D721Med (cell line): ENCODE measurements at places on chromosomes 7 and 10.

DNA sequence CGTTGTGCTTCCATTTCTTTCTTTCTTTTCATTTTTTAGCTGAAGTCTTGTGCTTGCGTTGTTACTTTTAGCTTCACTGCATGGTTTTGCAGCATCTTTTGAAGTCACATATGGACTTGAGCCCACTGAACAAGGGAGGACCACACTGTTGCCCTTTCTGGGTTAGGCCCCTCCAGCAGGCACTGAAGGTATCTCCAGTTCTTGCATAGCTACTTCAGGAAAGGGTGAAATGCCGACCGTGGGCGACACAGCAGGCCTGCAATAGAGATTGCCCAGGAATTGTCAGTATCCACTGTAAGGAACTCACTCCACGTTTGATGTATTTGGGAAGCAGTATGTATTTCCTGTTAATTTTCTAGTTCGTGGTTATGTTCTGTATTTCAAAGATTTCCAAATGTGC lies 85.1 kb downstream of the WDR37 start:
- DNase-seq = no peak

DNA sequence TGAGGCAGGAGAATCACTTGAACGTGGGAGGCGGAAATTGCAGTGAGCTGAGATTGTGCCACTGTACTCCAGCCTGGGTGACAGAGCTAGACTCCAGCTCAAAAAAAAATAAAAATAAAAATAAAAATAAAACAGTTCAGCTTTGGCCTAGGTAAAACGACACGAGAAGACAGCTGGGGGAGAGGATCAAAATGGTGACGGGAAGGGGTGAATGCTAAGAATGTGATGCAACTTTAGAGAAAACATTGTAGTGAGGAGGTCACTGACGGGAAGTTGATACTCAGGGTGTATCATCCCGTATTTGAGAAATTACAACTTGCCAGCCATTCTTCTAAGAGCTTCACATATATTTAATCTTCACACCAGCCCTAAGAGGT lies 1.1 kb downstream of the NDST2 start:
- no peak for DNase-seq

DNA sequence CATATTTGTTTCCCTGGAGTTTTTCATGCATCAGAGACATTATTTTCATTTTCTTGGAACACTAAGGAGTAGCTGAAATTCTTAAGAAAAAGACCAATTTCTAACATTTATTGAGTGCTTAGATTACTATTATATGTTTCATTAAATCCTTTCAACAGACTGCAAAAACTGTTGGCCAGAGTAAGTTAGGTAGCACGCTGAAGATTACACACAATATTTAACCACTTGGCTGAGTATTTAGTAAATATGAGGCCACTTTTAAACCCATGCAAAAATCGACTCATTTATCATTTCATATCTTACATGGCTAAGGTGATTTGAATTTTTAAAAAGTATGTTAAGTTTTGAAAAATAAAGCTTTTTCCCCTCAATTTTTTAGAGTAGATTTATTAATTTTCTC lies 358.8 kb downstream of the THSD7A start:
- DNase-seq = no peak

- DNase-seq = no peak
Measured at GRCh38 chr10:88889559-88890337, 9.7 kb downstream of the STAMBPL1 start.

GRCh38 chr10:128318913-128319312 lies 192.7 kb upstream of the MKI67 start:
- no peak for DNase-seq

GRCh38 chr7:131039355-131039762 lies 288.3 kb upstream of the MKLN1 start:
- no peak for DNase-seq

DNA sequence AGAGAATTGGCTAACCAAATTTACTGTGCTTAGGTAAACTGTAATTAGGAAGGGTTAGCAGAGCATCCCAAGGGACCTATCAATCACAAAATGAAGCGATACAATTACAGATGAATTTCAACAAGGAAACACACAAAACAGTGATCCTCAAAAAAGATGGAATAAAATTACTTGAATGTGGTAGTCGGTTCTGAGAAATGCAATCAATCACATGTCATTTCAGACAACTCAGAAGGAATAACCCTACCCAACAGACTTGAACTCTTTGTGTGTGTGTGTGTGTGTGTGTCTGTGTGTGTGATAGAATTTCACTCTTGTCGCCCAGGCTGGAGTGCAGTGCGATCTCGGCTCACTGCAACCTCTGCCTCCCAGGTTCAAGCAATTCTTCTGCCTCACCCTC lies 43.5 kb downstream of the ST8SIA6 start:
- no peak for DNase-seq

DNA sequence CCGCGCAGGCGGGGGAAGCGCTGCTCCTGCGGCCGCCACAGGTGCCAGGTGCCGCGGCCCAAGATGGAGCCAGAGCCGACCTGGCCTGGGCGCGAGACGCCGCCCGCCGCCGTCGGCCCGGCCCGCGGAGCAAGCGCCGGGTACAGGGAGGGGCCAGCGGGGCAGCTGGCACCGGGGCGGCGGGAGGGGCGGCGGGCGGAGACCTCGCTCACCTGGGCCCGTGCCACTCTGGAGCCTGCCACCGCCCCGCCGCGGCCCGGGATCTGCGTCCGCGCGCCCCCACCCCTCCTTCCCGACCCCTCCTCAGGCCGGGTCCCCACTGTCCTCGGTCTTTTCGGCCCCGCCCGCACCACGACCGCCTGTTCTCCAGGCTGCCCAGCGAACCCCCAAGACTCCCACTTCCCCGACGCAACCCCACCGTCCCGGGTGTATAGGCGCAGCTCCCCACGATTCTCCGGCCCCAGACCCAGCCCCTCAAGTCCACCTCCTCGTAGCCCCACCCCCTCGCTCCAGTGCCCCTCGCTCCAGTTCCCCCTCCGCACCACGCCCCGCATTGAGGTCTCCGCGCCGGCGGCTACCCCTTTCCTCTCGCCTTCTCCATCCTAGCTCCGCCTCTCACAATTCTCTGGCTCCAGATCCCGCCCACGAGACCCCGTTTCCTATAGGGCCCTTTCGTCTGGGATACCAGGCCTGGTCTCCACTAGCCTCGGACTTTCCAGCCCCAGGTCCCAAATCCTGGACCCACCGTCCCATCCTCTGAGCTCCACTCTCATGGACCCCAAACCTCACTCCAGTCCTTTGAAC lies at the start of gene GPRIN2:
Gene GPRIN2 (minus strand): TSS at position 144 of the 804 bp plus-strand sequence. CDS start 5,922 bp downstream, outside the sequence.
- DNase-seq = no peak

GRCh38 chr7:146670532-146670931 lies 553.9 kb downstream of the CNTNAP2 start:
- DNase-seq = no peak

DNA sequence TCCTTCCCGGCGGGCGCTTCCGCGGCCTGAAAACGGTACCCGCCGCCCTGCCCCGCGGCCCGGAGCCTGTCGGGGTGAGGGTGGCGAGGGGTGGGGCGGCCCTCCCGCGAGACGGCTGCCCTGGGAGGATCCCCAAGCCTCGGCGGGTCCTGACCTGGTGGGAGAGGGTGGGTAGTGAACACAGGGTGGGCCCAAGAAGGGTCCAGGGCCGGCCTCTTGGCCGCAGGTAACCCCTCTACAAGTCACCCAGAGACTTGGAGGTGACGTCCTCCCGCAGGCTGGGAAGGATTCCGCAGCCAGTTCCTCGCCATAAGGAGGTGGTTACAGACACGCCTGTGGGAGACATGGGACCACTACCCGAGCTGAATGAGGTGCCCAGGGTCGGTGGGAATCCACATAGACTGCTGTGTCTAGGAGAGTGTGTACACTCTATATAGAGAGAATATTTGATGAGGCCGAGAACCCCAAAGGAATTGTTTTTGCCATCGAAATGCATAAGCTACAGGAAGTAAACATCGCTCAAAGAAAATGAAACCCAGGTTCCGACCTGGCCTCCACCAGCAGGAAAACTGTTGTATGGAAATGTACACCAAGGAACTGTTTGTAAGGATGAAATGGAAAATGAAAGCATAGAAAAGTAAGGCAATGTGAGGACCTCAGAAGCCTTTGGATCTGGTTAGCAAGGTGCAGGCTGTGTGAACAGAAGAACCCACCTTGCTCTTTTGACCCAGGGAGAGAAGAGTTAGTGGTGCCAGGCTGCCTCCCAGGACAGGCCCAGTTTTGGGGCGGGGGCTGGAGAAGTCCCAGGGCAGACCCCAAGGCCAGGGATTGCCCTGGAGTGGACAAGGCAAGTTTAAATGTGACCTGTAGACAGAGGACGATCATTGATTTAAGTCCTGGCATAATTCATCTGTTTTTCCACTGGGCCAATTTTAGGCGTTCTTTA lies 659 bp downstream of the OPTN start:
- no peak for DNase-seq

GRCh38 chr10:93894516-93895378 lies 969 bp downstream of the SLC35G1 start:
- no peak for DNase-seq

DNA sequence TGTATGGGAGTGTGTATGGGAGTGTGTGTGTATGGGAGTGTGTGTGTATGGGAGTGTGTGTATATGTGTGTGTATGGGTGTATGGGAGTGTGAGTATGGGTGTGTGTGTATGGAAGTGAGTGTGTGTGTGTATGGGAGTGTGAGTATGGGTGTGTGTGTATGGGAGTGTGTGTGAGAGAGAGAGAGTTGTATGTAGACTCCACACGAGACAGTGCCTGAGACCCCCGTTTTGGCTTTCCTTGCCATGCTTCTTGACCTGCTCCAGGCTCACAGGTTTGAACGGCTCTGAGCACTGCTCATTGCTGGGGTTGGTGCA lies 49.7 kb downstream of the COL17A1 start:
- DNase-seq = no peak

DNA sequence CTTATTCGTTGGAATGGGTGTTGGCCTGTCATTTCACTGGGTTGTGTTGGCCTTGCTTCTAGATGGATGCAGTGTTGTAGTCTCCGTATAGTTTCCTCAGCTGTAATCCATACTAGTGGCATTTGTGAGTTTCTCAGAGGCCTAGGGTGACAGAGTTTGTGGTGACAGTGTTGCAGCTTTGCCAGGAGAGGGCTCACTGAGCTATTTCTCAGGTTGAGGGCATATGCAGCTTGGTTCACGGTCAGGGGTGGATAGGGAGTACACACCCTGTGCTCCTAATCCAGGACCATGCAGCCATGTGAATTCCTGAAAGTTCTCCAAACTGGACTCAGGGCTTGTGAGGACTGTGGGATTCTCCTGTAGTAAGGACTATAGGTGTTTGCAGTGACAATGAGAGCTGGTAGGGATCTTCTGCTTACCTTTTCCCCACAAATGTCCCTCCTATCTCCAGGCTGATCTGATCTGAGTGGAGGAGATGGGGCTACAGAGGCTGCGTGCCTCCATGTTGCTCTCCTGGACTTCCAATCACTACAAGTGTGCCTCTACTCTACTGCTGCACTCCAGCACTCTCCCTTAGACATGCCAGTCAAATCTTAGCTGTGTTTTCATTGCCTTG lies 229.0 kb downstream of the STK31 start:
- DNase-seq = no peak

DNA sequence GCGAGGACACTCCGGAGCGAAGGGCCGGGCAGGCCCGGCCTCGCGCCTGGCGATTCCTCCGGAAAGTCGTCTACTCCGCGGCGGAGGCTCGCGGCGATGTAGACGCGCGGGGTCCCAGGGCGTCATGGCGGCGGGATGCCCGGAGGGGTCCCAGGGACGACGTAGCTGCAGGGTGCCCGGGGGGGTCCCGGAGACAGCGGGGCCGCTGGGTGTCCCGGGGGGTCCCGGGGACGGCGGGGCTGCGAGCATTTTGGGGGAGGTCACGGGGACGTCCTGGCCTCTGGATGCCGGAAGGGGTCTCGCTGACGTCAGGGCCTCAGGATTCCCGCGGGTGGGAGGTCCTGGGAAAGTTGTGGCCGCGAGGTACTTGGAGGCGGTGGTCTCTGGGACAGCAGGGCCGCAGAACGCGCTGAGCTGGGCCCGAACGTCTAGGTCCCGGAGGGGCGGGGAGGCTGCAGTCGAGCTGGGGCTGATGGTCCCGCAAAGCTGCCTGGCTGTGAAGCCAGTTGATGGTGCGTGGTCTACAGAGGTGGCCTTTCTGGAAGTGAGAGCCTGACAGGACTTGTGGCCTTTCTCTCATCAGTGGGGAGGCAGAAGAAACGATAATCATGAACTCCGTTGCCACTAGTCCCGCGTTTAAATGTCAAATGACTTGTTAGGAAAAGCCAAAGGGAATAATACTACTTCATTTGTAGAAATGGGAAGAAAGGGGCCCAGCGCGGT lies 637 bp downstream of the HSPA14 start:
- no peak for DNase-seq

DNA sequence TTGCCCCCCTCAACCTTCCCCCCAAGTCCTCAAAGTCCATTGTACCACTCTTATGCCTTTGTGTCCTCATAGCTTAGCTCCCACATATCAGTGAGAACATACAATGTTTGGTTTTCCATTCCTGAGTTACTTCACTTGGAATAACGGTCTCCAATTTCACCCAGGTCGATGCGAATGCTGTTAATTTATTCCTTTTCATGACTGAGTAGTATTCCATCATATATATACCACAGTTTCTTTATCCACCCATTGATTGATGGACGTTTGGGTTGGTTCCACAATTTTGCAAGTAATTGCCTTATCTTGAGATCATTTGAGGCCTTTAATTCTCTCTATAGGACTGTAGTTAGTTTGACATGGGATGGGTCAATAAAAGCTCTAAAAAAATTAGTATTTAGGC lies 124.7 kb downstream of the ARL4A start:
- DNase-seq = no peak

- DNase-seq = no peak
Measured at GRCh38 chr10:5965266-5965665, 12.1 kb downstream of the IL15RA start.

DNA sequence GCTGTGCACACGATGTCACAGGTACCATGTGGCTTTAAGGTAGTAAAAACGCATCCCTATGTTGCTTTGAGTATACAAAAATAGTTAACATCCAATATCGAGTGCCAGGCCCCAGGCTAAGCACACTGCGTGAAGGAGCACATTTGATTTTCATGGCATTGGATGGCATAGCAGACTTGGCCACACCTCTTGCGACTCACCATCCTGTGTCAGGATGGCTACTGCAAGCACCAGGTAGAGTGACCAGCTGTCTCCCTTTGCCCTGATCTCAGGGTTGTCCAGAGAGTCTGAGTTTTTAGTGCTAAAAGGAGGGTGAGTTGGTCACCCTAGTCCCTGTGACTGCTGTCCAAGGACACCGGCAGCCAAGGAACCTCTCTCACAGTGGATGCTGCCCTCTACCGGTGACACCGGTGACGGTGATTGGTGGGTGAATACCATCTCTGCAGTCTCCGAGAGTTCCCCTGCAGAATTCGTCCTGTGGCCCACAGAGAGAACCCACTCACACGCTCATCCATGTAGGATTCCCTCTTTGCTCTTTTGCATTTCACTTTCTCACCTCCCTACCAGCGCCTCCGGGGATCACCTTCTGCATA lies 76.1 kb downstream of the BICC1 start:
- no peak for DNase-seq

- no peak for DNase-seq
Measured at GRCh38 chr10:83982812-83983211, 156.5 kb upstream of the GHITM start.
